ENCODE measurements at places on chromosomes 16 and 17.

- H3K27me3 ChIP-seq: peaks cover 4% of the 10 kb centered on the region
- no peak for DNase-seq
- H3K4me1 ChIP-seq: no peaks in the 10 kb centered on the region
- no peak overlapping the region for H3K4me3 ChIP-seq
- H3K36me3 ChIP-seq: no peaks in the 10 kb centered on the region
Observed at GRCh38 chr17:51700011-51700760, 439.8 kb downstream of the UTP18 start.

GRCh38 chr16:66717112-66717675, 20.7 kb upstream of the CMTM4 start:
- peaks cover 14% of the 10 kb centered on the region for H3K36me3 ChIP-seq
- H3K4me1 ChIP-seq: no peaks in the 10 kb centered on the region
- no peak overlapping the region for H3K4me3 ChIP-seq
- DNase-seq: no peak
- peaks cover 8% of the 10 kb centered on the region for H3K27me3 ChIP-seq

GRCh38 chr17:77893144-77894044, 65.1 kb upstream of the TNRC6C start:
- no peaks in the 10 kb centered on the region for H3K27me3 ChIP-seq
- peak overlapping the region; percentile 85 for H3K27ac ChIP-seq
- peaks cover 13% of the 10 kb centered on the region for H3K4me1 ChIP-seq
- no peak overlapping the region for H3K4me3 ChIP-seq
- DNase-seq: no peak

DNA sequence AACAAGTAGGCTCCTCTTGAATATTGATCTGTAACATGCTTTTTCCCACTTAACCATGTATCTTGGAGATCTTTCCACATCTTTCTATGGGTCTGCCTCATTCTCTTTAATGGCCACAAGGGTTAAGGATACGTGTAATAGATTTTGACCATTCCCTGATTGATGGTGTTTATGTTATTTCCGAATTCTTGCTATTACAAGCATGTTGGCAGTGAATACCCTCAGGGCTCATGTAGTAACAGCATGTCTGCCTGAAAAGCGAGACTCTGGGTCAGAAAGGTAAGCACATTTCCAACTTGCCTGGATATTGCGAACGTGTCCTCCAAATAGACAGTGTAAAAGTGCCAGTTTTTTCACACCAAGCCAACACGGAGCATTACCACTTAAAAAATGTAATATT, 5.0 kb downstream of the TAC4 start:
- no peak overlapping the region for H3K27ac ChIP-seq
- H3K4me3 ChIP-seq: no peak overlapping the region
- no peak for DNase-seq
- H3K4me1 ChIP-seq: peaks cover 12% of the 10 kb centered on the region
- peaks cover 22% of the 10 kb centered on the region for H3K36me3 ChIP-seq

- DNase-seq: no peak
- H3K27ac ChIP-seq: no peak overlapping the region
- peaks cover 7% of the 10 kb centered on the region for H3K36me3 ChIP-seq
- peaks cover 9% of the 10 kb centered on the region for H3K4me1 ChIP-seq
- no peak overlapping the region for H3K4me3 ChIP-seq
Observed at GRCh38 chr16:1496464-1496863, 3.3 kb downstream of the TELO2 start.

DNA sequence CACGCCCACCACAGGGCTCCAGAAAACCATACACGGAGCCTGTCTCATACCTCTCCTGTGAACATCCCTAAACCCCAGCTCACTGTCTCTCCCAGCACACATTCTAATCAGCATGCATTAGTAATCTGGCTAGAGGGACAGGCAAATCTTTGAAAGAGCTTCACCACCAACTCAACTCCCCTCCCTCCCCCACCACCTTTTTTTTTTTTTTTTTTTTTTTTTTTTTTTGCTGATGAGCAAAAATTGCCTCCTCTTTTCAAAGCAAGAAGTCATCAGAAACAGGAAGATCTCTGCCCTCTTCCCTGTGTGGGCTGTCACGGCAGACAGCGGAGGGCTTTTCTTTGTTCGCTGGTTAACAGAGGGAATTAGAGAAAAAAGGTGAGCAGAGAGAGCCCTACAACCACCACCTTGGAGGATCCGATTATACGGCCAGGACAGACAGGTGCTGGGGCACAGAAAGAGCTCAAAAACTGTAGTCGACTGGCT, 19.9 kb downstream of the GAS7 start:
- no peak overlapping the region for H3K4me3 ChIP-seq
- H3K4me1 ChIP-seq: peaks cover 7% of the 10 kb centered on the region
- H3K27me3 ChIP-seq: no peaks in the 10 kb centered on the region
- no peaks in the 10 kb centered on the region for H3K36me3 ChIP-seq
- no peak overlapping the region for H3K27ac ChIP-seq

DNA sequence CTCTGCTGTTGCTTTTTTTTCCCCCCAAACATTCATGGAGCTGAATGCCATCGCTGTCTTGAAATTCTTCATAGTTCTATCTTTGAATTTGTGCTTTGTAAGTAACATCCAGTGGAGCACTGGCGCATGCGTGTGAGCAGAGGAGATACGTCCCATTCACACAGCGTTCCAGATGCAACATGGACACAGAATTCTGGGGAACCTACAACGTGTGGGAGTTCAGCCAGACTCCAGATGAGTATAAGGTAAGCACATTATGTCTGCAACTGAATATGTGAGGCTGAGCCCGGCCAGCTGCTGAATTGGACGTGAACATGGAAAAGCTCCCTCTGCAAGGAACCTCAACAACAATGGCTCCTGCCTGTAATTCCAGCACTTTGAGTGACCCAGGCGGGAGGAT, 4.3 kb upstream of the ATP1B2 start:
- no peak for DNase-seq
- H3K27ac ChIP-seq: no peak overlapping the region
- no peak overlapping the region for H3K4me3 ChIP-seq

DNA sequence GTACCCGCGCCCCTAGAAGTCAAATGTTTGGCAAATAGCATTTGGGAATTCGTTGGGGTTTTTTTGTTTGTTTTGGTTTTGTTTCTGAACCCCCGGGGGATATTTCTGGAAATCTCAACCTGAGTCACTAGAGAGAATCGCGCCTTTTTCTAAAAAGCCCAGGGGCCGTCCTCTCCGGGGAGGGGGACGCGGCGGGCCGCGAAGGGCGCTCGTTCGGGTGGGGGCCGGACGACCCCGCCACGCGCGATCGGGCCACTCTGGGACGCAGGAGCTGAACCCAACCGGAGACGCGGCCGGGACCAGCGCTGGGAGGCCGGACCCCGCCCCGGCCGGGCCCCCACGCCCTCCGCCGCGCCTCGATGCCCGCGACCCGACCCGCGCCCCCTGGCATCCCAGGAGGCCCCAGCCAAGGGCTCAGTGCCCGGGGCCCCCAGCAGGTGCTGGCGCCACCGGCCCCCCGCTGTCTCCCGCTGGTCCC, 302 bp downstream of the LITAF start:
- H3K27me3 ChIP-seq: no peaks in the 10 kb centered on the region
- H3K27ac ChIP-seq: peak overlapping the region; percentile 97
- H3K4me1 ChIP-seq: peaks cover 39% of the 10 kb centered on the region
- peak overlapping the region; percentile 97 for H3K4me3 ChIP-seq
- H3K36me3 ChIP-seq: peaks cover 52% of the 10 kb centered on the region
- DNase-seq: no peak

DNA sequence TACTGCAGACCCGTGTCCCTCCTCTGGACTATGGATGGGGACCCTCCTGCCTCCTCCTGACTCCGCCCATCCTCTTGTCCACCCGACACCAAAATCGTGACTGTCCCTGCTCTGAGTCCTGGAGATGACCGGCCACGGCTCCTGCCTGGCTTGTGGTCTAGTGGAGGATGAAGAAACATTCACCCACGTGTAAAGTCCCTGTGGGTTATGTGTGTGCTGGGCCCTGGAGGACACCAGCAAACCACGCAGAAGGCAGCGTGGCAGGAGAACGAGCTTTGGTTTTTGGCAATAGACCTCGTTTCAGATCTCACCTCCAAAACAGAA, 11.9 kb downstream of the SPNS2 start:
- no peak overlapping the region for H3K27ac ChIP-seq
- H3K4me3 ChIP-seq: no peak overlapping the region
- no peaks in the 10 kb centered on the region for H3K27me3 ChIP-seq
- no peaks in the 10 kb centered on the region for H3K36me3 ChIP-seq
- peaks cover 29% of the 10 kb centered on the region for H3K4me1 ChIP-seq
- DNase-seq: no peak

DNA sequence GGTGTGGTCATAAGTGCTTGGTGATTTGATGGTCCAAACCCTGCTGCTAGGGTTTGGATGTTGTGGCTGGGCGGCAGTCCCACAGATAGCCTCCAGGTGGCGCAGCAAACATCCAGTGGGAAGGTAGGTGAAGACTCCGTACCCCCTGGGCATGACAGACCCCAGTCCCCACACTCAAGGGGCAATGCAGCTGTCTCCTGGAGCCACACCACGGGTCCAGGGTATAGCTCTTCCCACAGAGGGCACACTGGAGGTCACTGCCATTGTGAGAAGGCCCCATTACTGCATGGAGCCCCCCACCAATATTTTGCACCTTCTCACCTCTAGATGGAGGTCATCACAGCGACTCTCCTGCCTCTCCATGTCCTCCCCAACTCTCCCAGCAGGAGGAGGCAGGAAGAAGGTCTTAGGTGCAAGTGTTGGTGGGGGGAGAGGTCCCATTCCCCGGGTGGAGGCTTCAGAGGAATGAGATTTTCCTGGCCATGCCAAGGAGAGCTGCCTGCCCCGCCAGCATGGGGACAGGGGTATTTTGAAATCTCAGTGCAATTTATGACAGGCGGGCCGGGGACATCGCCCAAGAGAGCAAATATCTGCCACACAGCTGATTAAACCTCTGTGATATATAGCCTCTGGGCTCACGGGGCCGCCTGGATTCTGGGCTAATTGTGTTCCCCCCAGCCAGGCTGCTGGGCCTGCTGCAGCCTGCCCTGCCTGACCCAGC, 17.1 kb upstream of the C17orf113 start:
- H3K4me1 ChIP-seq: no peaks in the 10 kb centered on the region
- H3K27ac ChIP-seq: no peak overlapping the region
- no peak overlapping the region for H3K4me3 ChIP-seq
- no peaks in the 10 kb centered on the region for H3K36me3 ChIP-seq

GRCh38 chr16:648781-649589, at the start of gene WDR90:
Gene WDR90 (plus strand): TSS chr16:649365. CDS start chr16:649417, 52 bp downstream.
- peaks cover 2% of the 10 kb centered on the region for H3K4me1 ChIP-seq
- peak within 1 kb of the TSS; percentile 80 for H3K27ac ChIP-seq
- peaks cover 6% of the 10 kb centered on the region for H3K36me3 ChIP-seq
- peak; percentile 90 for DNase-seq

- H3K27ac ChIP-seq: no peak overlapping the region
- H3K36me3 ChIP-seq: peaks cover 7% of the 10 kb centered on the region
- no peak overlapping the region for H3K4me3 ChIP-seq
- no peaks in the 10 kb centered on the region for H3K27me3 ChIP-seq
Observed at GRCh38 chr17:1412185-1413110, 12.4 kb upstream of the YWHAE start.

GRCh38 chr17:72942579-72942978, 149.9 kb downstream of the SLC39A11 start:
- H3K27me3 ChIP-seq: no peaks in the 10 kb centered on the region
- no peaks in the 10 kb centered on the region for H3K36me3 ChIP-seq
- no peak for DNase-seq
- H3K27ac ChIP-seq: no peak overlapping the region

DNA sequence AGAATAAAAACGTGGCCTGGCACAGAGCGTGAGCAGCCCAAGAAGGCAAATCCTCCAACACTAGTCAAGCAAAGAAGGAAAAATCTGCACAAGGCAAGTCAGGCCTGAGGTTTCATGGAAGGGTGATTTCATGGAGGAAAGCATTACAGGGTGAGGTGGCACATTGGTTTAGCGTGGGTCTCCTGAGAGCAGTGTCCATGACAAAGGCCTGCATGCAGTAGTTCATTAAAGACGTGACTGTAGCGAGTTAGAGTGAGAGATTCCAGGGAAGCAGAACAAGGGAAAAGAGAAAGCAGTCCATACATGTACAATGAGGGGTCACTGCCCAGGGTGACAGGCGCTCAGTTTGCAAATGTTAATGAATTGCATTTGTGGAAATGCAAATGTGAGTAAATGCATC, 285.0 kb upstream of the ERCC4 start:
- H3K36me3 ChIP-seq: peaks cover 3% of the 10 kb centered on the region
- H3K4me1 ChIP-seq: no peaks in the 10 kb centered on the region
- no peak overlapping the region for H3K4me3 ChIP-seq
- no peaks in the 10 kb centered on the region for H3K27me3 ChIP-seq

DNA sequence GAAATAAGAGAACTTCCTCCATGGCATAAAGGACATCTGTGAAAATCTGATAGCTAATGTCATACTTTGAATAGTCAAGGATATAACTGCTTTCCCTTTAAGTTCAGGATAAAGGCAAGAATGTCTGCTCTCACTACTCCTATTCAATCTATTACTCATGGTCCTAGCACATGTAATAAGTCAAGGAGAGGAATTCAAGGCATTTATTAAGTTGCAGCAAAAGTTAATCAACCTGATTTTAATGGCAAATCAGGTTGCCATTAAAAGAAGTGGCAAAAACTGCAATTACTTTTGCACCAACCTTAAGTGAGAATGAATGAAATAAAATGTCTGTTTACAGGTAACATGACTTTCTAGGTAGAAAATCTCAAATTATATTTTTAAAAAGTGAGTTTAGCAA, 225.9 kb downstream of the CNTNAP4 start:
- no peaks in the 10 kb centered on the region for H3K4me1 ChIP-seq
- no peaks in the 10 kb centered on the region for H3K27me3 ChIP-seq
- DNase-seq: no peak
- H3K36me3 ChIP-seq: no peaks in the 10 kb centered on the region
- no peak overlapping the region for H3K27ac ChIP-seq

GRCh38 chr17:80477647-80478478, 1.5 kb upstream of the NPTX1 start:
- peaks cover 51% of the 10 kb centered on the region for H3K27me3 ChIP-seq
- no peak overlapping the region for H3K27ac ChIP-seq
- peaks cover 8% of the 10 kb centered on the region for H3K4me1 ChIP-seq

DNA sequence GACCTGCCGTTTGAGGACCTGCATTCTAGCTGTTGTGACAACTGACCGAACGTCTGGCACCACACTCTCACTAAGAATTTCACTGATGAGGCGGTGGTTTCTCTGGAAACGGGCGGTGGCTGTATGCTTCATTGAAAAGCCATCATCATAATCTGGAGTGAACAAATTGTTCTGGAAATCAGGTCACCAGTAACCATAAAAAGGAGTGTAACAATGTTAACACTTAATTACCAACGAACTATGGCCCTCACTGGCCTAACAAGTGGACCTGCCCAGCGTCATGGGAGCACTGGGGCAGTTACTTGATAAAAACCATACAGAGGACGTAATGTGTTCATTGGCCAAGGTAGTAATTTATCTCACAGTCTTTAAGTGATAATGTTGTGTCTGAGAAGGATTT, 15.4 kb downstream of the SMARCE1 start:
- H3K36me3 ChIP-seq: peaks cover 92% of the 10 kb centered on the region
- H3K27me3 ChIP-seq: no peaks in the 10 kb centered on the region
- DNase-seq: no peak
- H3K4me3 ChIP-seq: no peak overlapping the region

- no peak overlapping the region for H3K4me3 ChIP-seq
- DNase-seq: no peak
- no peaks in the 10 kb centered on the region for H3K36me3 ChIP-seq
Observed at GRCh38 chr17:77233635-77234334, 93.0 kb downstream of the SEC14L1 start.

- peaks cover 16% of the 10 kb centered on the region for H3K4me1 ChIP-seq
- H3K4me3 ChIP-seq: peak overlapping the region; percentile 63
- H3K27ac ChIP-seq: no peak overlapping the region
- no peaks in the 10 kb centered on the region for H3K27me3 ChIP-seq
Observed at GRCh38 chr17:82750241-82750908, 1.5 kb upstream of the TBCD start.
